ENCODE measurements at places on chromosomes 7 and 10. TPM values are rescaled to one million over a fixed set of nuclear protein-coding genes. Genes with fewer than 3 reads are reported as not detected.

Gene NODAL
- not detected for total RNA-seq

DNA sequence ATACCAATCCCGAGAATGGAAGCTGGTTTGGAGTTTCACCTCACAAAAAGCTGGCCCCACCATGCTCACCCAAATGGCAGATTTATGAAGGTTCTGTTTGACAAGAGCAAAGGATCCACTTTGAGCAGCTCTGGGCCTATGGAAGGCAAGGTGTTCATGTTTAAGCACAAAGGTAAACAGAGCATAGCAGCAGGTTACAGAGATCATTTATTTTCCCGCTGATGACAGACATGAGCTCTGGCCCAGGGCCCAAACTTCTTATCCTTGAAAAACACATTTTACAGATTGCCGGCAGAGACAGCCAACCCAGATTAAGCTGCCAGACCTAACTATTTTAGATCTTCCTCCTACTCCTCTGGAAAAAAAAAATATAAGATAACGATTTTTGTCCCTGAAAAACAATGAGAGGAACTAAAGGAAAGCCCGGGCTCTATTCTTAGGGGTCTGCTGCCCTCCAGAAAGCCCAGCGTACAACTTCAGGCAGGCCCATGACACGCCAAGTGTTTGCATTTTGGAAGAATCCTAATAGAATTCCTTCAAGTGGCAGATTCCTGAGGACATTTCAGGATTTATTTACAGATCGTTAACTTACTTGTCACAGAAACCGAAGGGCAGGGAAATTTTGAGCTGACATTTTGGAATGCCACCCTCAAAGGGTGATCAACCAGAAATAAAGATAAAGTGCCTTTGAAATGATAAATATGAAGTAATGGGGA is 40.0 kb downstream of the SYPL1 start:
- no peaks in the 10 kb centered on the region for H3K4me1 ChIP-seq
- no peak overlapping the region for H3K27ac ChIP-seq
- H3K27me3 ChIP-seq: no peaks in the 10 kb centered on the region
- DNase-seq: no peak

DNA sequence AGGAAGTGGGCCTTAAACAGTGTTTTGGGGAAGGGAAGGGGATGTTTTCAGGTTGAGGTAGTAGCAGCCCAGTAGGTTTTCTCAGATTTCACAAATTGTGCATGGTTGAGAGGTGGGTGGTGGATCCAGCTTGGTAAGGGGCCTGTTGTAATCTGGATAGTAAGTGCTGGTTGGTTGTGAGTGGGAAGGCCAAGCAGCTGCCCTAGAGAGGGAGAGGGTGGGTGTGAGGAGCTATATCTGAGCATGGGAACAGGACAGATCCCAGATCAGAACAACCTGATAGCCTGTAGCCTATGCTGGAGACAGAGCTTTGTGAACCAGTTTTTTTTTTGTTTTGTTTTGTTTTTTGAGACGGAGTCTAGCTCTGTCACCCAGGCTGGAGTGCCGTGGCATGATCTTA is 53.9 kb upstream of the ZMIZ2 start:
- no peaks in the 10 kb centered on the region for H3K4me1 ChIP-seq
- H3K36me3 ChIP-seq: no peaks in the 10 kb centered on the region
- H3K4me3 ChIP-seq: no peak overlapping the region
- no peak for DNase-seq

DNA sequence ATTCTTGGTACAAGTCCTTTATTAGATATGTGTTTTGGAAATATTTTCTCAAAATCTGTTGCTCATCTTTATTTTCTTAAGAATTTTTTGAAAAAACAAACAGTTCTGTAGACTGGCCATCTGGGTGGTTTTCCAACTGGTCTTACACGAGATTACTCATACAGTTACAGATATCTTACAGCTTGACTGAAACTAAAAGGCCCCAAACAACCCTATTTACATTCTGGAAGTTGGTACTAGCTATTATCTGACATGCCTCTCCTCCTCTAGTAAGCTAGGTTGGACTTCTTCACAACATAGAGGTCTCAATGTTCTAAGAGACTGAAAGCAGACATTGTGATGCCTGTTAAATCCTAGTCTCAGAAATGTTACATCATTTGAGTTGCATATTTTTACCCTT is 52.0 kb downstream of the ZNF22 start:
- no peak overlapping the region for H3K27ac ChIP-seq
- no peaks in the 10 kb centered on the region for H3K36me3 ChIP-seq
- no peak overlapping the region for H3K4me3 ChIP-seq
- DNase-seq: no peak

GRCh38 chr7:9498303-9498702 is 1064.9 kb downstream of the NXPH1 start:
- no peak for DNase-seq
- no peak overlapping the region for H3K27ac ChIP-seq
- no peaks in the 10 kb centered on the region for H3K36me3 ChIP-seq
- H3K4me1 ChIP-seq: no peaks in the 10 kb centered on the region
- H3K27me3 ChIP-seq: no peaks in the 10 kb centered on the region
- H3K4me3 ChIP-seq: no peak overlapping the region

All from neural progenitor cell (in vitro differentiated cells).